ENCODE measurements at places on chromosomes 2 and 18.

GRCh38 chr2:201358684-201359083 is 1.5 kb upstream of the FLACC1 start:
- DNase-seq = no peak

DNA sequence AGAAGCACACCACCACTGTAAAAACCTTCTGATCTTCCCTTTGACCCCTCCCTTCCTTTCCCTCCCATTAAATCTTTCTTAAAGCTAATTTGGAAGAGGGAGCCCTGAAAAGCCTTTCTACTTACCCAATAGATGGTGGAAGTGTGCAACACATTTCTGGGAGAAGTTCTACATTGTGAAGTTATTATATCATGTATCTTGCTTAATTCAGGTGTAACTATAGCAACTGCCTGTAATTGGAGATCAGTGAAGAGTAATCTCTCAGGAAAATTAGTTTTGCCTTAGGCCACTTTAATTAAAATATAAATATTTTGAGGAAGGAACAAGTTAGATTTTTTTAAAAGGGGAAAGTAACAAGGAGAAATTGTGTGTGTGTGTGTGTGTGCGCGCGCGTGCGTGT is 266.0 kb downstream of the SH3BP4 start:
- DNase-seq = no peak

DNA sequence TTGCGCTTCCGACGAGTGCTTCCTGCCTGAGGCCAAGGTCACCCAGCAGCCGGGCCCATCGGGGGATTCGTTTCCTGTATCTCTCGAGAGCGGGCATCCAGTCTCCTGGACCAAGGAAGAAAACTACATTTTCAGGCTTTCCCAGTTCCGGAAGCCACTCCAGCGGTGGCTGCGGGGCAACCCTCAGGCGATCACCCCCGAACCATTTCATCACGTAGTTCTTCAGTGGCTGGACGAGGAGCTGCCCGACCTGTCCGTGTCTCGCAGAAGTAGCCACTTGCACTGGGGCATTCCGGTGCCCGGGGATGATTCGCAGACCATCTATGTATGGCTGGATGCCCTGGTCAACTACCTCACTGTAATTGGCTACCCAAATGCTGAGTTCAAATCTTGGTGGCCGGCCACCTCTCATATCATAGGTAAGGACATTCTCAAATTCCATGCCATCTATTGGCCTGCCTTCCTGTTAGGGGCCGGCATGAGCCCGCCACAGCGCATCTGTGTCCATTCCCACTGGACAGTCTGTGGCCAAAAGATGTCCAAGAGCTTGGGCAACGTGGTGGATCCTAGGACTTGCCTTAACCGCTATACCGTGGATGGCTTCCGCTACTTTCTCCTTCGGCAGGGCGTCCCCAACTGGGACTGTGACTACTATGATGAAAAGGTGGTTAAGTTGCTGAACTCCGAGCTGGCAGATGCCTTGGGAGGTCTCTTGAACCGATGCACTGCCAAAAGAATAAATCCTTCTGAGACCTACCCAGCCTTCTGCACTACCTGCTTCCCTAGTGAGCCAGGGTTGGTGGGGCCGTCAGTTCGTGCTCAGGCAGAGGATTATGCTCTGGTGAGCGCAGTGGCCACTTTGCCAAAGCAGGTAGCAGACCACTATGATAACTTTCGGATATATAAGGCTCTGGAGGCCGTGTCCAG is 1.0 kb downstream of the MARS2 start:
- DNase-seq = no peak

GRCh38 chr2:226118471-226119429 is 680.9 kb downstream of the IRS1 start:
- no peak for DNase-seq

DNA sequence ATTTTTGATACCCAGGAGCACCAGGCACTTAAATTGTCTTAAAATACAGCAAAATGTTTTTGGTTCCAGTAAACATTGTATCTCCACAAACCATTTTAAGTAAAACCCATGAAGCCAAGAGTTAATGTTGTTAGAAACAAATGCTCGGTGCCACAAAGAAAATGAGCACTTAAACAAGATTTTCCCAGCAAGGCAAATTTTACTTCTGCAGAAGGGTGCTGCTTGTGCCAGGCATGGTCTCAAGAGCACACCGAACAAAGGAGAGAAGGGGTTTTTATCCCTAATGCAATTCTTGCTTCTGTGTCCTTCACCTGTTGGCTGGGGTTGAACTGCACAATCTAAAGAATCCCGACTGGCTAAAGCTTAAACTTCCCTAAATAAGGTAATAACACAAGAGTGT is 286.7 kb downstream of the ADCYAP1 start:
- no peak for DNase-seq
